Coronary artery (tissue), 2 donors: ENCODE measurements at places on chromosomes 3 and 15.

GRCh38 chr3:36895496-36896409 is 49.1 kb downstream of the TRANK1 start:
- DNase-seq, result no peak

DNA sequence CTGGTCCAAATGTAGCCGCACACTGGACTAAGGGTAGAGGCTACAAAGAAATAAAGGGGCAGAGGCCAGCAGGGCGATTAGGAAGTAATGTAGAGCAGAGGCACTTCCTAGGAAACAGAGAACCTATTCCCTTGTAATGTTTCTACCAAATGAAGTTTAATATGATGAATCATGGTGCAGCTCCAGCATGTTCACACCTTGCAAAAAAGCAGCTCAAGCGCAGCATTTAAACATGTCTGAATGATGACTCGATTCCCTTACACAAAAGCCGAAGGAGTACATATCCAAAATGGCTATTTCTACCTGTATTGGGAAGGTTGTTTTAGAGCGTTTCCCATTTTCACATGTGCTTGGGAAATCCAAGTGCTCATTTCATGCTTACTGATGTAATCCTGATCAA is 204.8 kb downstream of the MECOM start:
- DNase-seq, result no peak

DNA sequence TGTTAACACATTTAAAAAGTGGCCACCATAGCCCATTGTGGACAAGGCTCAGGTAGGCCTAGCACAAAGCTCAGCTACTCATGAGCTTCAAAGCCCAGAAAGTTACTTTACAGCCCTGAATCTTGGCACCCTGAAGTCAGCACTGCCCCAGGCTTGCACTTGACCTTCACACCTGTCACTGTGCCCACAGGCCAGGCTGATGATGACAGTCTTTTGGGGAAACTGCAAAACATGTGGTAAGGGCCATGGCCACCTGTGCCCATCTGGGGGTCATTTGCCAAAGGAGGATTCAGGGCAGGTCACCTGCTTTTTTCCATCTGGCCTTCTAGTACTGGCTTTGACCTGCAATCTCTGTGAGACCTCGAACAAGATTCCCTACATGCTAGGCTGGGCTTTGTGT is 11.0 kb downstream of the CHDH start:
- no peak for DNase-seq

DNA sequence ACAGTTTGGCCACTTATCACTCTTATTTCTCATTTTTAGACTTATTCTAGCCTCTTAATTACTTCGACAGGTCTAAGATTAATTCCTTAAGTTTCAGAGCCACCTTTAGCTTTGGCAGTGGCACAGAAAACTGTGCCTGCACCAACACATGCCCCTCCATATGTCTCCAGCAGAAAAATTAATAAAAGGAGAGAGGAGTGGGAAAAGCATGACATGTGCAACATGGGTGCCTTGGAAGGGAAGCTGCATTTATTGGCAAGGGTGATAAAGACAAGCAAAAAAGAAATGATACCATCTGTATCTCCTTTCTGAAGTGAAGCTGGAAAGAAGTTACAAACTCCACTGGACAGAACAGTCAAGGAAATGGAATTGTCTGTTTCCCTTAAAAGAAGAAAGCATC is 121.7 kb upstream of the CFAP20DC start:
- no peak for DNase-seq

DNA sequence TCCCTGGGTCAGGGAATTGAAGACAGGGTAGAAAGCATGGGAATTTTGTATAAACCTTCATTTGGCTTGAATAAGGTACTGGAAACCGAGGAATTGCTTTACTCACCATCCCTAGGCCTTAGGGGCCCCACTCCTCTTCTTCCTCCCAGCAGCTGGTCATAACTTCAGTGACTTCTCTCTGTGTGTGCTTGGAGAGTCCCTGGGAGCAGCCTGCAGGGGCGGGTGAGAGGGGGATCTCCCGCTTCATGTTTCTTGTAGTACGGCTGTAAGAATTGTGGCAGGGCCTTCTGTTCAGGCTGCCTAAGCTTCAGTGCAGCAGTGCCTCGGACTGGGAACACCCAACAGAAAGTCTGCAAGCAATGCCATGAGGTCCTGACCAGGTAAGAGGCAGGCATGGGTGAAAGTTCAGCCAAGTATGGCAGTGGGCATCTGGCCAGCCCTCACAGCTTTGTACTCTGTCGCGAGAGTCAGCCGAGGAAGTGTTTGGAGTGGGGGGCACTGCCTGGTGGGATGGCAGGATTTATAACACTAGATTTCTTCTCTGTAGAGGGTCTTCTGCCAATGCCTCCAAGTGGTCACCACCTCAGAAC is 1.7 kb upstream of the DNAJC17 start:
- DNase-seq, result no peak

- no peak for DNase-seq
Observed at GRCh38 chr15:88985547-88986393, 72.6 kb upstream of the MFGE8 start.

DNA sequence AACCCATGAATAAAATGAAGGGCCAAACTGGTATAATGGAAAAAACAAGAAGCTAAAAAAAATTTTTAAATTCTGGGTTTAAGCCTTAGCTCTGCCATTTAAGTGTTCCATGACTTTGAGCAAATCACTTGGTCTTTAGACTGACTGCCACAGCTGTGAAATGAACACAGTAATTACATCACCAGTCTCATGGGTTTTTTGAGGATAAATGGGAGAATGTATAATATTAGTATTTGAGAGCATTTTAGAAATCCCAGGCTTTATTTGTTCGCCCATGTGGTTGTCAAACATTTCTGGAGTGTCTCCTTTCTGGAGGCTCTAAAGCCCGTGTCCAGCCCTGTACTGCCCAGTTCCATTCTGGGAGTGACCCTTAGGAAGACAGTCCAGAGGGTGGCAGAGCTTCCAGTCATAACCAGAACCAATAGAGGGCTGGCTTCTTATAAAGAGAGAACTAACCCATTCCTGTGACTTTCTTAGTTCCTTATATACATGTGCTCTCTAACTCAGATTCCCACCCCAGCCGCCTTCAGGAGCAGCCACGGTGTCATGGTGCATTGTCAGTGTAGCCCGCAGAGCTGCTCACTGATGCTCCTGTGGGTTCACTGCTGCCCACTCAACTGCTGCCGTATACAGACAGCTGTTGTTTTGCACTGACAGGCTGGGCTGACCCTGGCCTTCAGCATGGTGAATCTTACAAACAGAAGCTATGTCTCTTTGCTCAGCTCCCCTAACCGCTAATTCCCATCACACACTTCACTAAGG is 44.7 kb downstream of the BOC start:
- DNase-seq, result no peak

DNA sequence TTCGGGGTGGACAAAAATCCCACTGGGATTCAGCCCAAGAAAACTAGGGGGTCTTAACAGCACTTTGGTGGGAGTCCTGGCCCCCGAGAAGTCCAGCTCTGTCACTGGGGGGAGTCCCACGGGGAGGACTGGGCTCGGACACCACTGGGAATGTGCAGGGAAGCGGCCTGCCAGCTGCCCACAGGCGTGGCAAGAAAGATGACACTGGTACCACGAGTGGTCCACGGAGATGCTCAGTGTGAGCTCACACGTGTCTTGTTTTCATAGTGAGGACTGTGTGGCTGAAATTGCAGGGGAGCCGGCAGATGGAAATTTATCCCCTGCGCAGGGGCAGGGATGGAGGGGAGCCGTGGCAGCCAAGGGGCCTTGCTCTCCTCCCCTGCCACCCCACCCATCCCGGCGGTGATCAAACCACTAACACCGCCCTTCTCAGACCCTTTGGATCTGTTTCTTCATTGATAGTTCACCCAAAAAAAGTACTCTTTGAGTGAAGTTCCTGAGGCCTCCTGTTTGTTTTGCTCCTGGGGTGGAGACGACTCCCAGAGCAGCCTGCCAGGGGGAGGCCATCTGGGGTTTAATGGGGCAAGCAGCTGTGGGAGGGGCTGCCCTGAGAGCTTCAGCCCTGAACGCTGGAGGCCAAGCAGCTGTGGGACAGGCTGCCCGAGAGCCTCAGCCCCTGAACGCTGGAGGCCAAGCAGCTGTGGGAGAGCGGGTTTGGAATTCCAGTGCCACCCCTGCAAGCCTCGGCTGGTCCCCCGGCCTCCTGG is 130.9 kb downstream of the LRRK1 start:
- peak; percentile 66 for DNase-seq

GRCh38 chr15:95760508-95760907 is 570.0 kb upstream of the NR2F2 start:
- no peak for DNase-seq

- DNase-seq, result no peak
Observed at GRCh38 chr3:31241533-31241932, 291.2 kb upstream of the STT3B start.

GRCh38 chr15:71800835-71801745 is 9.3 kb upstream of the NR2E3 start:
- no peak for DNase-seq

DNA sequence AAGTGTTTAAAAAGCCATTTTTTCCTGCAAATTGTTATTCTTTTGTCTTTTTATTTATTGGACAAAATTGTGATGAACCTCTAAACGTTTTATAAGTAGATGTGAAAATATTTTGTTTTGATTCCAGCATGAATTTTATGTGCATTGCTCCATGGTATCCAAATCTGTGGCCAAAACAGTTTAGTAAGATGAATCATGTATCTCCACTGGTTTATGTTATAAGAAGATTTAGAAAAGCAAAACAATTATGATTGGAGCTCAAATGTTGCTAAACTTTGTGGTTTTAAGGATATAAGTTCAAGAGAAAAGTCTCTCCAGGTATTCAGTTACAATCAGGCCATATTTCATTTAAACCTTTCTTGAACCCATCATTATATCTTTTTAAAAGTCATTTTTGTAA is 80.9 kb downstream of the NECTIN3 start:
- DNase-seq, result no peak

GRCh38 chr3:72529081-72529480 is 319.2 kb downstream of the SHQ1 start:
- DNase-seq, result no peak

- no peak for DNase-seq
Observed at GRCh38 chr3:6099458-6100075, 761.3 kb upstream of the GRM7 start.

DNA sequence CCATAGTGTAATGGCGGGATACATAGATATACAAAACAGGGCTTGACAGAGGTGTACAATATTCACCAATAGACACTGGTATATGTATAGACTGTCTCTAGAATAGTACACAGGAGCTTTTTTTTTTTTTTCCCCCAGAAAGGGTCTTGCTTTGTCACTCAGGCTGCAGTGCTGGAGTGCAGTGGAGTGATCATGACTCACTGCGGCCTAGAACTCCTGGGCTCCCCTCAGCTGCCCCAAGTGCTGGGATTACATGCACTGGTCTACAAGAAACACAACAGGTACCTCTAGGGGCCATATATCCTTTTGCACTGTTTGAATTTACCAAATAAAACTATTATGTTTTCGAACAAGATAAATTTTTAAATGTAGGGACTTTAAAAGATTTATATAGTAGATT is 12.3 kb downstream of the RHOA start:
- no peak for DNase-seq
